ENCODE measurements at places on chromosomes 1 and 21.

GRCh38 chr1:212412374-212412773 lies 2.3 kb downstream of the PACC1 start:
- no peak for DNase-seq

DNA sequence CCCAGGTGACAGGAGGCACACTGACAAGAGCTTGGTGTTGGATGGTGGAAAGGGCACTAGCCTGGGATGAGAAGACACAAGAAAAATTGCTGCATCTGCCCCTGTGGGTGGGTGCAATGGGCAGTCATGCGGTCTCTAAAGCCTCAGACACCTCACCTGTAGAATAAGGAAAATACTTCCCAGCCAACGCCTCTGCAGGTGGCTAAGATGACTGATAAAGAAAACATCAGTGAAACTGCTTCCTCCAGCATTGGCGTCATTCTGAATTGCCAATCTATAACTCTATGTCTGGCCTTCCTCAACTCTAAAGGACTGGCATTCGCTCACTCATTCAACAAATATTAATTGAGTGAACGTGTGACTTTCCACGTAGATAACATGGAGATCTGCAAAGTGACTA lies 100.4 kb upstream of the F3 start:
- DNase-seq = no peak

- DNase-seq = no peak
These were observed 24.6 kb downstream of the DNASE2B start for GRCh38 chr1:84422909-84423308.

DNA sequence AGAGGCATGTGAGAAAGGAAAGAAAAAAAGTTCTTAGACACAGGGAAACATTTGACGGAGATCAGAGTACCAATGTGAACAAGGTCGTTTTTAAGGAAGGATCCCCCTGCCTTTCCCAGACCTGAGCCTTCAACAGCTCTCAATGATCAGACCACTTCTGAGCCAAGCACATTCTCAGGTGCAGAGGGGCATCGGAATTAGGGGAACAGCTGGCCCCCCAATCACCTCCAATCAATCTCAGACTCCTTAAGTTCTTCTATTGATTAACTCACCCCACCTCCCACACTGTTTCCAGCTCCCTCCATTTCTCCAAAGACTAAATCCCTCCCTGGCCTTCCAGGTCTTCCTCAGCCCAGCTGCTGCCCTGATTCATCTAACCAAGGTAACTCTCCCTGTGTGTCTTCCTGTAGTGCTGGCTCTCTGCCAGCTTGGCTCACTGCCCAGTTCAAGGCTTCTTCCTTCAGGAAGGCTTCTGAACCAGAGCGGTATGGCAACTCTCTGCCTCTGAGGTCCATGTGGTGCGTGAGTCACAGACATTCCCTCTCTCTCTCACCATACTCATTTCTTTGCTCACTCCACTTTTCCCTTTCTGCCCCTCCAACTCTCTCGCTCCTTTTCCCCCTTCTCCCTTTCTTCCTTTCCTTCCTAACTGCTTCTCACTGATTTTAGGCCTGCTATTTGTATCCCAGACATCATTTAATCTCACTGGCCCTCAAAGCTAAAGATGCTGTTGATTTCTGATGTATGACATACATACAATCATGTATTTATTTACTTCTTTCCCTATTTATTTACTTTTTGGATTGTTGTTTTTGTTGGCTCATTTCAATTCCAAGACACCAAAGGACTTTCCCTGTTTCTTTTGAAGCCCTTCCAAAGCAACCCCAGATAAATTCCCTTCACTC lies 18.1 kb downstream of the CFAP45 start:
- no peak for DNase-seq

DNA sequence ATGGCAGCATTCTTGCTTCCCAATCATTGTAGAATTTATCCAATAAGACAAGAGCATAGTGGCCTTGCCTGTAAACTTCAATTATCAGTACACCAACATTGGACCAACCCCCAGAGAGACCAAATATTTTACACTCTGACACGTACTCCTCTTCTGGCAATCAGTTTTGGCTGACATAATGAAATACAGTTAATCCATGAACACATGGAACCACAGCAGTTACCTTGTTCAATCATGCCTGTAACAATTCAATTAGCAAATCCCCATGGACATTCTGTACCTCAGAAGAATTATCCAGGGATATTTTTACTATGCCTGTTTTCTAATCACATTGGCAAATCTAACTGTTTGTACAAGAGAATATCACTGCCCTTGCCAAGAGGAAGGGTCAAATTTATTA lies 2162.0 kb downstream of the MRPL39 start:
- DNase-seq = no peak

- no peak for DNase-seq
These were observed 45.7 kb downstream of the PLPP3 start for GRCh38 chr1:56533621-56534020.

DNA sequence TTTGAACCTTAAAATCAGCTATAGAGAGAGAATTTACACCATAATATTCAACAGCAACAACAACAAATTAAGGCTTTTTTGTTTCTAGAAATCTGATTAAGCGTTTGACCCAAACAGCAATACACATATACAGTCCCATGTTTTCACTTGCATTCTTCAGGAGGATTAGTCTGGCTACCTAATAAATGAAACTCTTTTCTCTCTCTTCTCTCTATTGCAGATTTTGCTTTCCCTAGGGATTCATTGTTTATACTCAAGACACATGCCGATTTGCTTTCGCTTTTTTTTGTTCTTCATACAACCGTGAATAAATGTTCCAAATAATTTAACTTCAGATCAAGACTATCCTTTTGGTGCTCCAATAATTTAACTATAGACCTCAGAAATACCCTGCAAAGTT lies 162.4 kb upstream of the PTBP2 start:
- DNase-seq = no peak

DNA sequence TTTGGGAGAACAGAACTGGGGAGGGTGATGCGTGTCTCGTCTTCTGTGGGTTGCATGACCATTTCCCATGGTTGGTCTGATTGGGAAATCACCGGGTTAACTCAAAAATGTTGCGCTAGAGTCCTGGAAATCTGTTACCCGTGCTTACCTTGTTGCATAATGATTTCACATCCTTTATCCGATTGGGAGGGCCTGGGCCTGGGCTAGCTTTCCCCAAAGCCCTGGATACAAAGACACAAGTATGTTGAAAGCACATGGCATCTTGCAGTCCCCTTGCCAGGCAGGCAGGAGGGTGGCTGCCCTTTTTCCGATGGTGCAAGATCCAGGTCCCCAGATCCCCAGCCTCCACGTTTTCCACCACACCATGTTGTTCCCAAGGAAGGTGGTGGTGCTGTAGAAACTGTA lies 582 bp downstream of the TRPM2 start:
- no peak for DNase-seq

GRCh38 chr1:173405834-173406233 lies 71.3 kb upstream of the PRDX6 start:
- no peak for DNase-seq

GRCh38 chr1:45015683-45016082 lies 3.6 kb downstream of the UROD start:
- no peak for DNase-seq

DNA sequence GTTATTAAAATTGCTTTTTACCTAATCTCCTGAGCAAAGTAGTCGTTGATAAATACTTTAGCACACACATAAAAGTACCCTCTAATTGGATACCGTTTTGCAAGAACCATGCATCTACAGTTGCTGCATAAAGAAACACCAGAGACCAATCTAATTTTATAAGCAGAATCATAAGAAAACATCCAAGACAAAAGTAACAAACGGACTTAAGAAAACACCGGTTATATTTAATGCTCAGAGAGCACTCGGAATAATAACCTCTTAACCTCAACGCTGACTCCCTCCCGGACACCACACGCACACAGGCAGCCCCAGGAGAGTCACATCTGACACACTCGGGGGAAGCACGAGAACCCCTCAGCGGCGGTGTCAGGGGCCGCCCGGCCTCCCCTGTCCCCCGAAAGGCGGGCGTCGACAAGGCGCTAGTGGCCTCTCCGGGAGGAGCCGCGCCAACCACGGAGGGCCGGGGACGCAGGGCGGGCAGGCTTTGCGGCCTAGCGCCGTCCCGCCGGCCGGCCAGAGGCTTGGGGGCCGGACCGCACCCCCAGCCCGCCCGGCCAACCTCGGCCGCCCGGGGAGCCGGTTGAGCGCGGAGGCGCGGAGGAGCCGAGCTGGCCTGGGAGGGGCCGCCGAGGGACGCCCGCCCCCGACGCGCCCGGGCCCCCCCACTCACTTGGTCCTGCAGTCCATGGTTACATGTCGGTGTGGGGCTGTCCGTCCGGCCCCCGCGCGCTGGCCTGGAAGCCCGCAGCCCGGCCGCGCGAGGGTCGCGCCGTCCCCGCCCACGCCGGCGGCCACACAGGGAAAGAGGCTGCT lies 606 bp downstream of the DENND1B start:
- DNase-seq = no peak

DNA sequence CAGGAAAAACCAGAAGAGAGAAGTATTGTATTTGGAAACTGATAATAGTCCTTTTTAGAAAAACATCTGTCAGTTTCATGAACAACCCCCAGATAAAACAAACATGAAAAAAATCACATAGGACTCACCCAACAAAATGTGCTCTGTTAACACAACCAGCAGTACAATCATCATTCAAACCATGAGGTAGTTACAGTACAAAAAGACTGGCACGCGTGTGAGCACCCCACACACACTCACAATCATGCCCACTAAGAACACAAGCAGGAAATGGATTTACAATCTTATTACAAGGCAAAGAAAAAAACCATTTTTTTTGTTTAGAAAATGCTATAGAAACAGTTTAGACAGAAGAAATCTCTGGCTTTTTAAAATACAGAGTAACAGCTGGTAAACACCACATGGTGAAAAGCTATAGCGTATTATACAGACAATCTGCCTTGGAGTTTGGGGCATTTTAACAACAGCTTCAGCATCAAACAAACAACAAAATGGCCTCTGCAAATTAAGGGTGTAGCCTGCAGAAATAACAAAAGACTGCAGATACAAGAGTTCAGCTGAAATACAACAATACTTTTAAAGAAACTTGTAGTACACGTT lies 180.0 kb downstream of the CDC7 start:
- no peak for DNase-seq

DNA sequence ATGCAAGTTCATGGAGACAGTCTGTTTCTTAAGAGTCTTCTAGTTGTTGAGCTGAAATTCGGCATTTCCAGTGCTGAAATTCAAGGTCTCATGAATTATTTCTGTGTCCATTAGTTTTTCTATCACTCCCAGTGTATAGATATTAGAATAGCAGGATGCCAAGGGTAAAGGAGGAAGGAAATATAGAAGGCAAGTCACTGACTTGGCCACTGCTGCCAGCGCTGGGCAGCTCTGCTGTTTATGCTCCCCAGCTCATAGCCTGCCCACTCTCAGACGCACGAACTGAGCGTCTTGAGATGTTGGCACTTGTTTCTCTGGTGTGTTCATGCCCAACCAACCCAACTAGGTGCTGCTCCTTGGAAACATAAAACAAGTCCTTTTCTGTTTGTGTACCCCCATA lies 110.1 kb downstream of the SLC45A1 start:
- no peak for DNase-seq

- no peak for DNase-seq
These were observed 88.4 kb downstream of the SDCCAG8 start for GRCh38 chr1:243343970-243344937.

GRCh38 chr1:169869426-169869825 lies 24.3 kb downstream of the SCYL3 start:
- no peak for DNase-seq

DNA sequence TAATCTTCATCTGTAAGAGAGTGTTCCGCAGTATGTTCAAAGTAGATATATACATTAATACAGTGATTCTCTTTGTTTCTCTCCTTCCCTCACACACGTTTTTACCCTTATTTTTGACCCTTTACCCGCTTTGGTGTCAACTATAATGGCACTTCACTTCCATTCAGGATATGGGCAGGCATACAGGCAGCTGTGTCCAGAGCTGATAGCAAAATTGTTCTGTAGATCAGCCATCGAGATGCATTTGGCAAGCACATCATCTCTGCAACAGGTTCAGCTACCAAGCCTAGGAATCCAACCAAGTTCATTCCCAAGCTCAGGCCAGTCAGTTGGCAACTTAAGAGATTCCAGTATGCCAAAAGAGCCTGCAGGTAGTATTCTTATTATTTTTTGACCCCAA lies 74.8 kb downstream of the FNBP1L start:
- DNase-seq = no peak

DNA sequence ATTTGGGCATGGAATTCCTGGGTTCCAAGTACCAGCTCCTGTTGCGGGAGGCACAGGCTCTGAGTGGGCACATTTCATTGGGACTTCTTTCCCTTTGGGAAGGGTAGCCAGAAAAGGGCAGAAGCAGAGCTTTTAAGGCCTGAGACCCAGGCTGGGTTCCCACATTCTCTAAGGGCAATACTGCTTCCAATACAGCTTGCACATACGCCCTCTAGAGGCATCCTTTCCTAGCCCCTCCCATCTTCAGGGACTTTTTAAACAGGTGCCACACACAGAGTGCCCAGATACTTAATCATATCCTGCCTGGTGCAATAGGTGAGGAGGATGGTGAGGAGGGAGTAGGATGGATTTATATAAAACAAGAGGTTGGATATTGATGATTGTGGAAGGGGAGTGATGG lies 5.7 kb downstream of the GPR88 start:
- no peak for DNase-seq

DNA sequence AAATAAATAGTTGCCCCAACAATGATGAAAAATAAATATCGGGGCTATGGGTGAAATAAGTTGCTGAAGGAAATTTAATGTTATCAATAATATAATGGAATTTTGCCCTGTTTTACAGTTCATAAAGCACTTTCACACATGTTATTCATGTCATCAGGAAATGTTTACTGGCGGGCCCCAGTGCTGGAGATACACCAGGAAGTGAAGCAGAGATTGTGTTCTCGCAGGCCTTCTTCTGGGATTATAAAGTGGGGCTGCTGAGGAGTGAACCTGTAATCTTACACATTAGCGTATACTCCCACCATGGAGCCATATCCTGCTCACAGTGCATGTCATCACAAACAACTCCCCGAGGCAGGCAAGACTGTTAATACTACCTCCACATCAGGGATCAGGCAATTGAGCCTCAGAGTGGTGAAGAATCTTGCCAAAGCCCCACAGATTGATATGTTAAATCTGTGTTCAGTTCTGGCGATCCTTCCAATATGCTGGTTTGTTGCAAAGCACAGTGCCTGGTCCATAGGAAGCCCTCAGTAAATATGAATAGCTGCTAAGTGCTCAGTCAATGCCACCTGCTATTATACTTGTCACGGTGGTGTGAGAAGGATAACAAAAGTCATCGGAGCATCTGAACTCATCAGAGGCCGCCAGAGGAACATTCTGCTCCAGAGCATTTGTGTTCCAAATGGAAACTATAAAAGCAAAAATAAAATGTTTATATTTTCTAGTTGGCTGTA lies 104.4 kb upstream of the UBE2U start:
- DNase-seq = no peak

DNA sequence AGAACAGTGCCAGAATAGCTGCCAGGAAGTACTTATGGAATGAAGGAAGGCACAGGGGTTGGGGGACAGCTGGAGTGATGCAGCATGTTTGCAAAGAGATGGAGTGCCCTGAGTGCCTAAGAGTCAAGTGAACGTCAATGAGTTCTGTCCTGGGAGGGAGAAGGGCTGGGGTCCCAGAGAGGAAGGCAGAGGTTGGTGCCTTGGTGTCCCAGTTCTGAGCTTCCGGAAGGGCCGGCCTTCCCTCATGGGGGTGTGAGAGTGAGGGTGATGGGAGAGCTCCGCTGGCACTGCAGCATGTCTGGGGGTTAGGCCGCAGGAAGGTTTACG lies 17.6 kb downstream of the NES start:
- no peak for DNase-seq
